Bladder microvascular endothelial cell (primary cell): ENCODE measurements at places on chromosomes 1 and 21. TPM values are rescaled to one million over a fixed set of nuclear protein-coding genes. Genes with fewer than 3 reads are reported as not detected.

HJV gene
- total RNA-seq, result not detected in 2 replicates

GNAT2 gene
- 0.31 and 0.49 TPM in 2 replicates for total RNA-seq

WNT2B gene
- 0.97 and 4.1 TPM in 2 replicates for total RNA-seq

AMY1A gene
- total RNA-seq, result not detected in 2 replicates

LEFTY2 gene
- not detected in 2 replicates for total RNA-seq

PLCH2 gene
- under 0.01 and 0.06 TPM in 2 replicates for total RNA-seq

PPIAL4G gene
- not detected in 2 replicates for total RNA-seq

CDCA8 gene
- 6.7 and 10.4 TPM in 2 replicates for total RNA-seq

CD46 gene
- 189 and 348 TPM in 2 replicates for total RNA-seq

LORICRIN gene
- not detected in 2 replicates for total RNA-seq

ETV3L gene
- not detected in 2 replicates for total RNA-seq

SPTA1 gene
- total RNA-seq, result 1.3 and 2.1 TPM in 2 replicates

SMG7 gene
- 13.4 and 37.1 TPM in 2 replicates for total RNA-seq

AMY1C gene
- total RNA-seq, result not detected in 2 replicates

SMPDL3B gene
- 0.32 and 1.3 TPM in 2 replicates for total RNA-seq

CD34 gene
- total RNA-seq, result 72.0 and 142 TPM in 2 replicates

HSD11B1 gene
- 0.32 TPM in 1 of 2 replicates, not detected in the other for total RNA-seq

FAM151A gene
- not detected in 2 replicates for total RNA-seq

ABCA4 gene
- total RNA-seq, result 2.6 and 260 TPM in 2 replicates

IL20 gene
- not detected in 2 replicates for total RNA-seq

F5 gene
- under 0.01 TPM in 1 of 2 replicates, not detected in the other for total RNA-seq

FCGR3B gene
- not detected in 2 replicates for total RNA-seq

FAM163A gene
- total RNA-seq, result 0.25 TPM in 1 of 2 replicates, not detected in the other

GJA5 gene
- 0.32 and 0.76 TPM in 2 replicates for total RNA-seq

FAM3B gene
- total RNA-seq, result not detected in 2 replicates

TMOD4 gene
- 0.49 TPM in 1 of 2 replicates, not detected in the other for total RNA-seq

RBM11 gene
- total RNA-seq, result not detected in 2 replicates

COL9A2 gene
- 0.16 and 0.63 TPM in 2 replicates for total RNA-seq
